Kidney (tissue), 22 donors: ENCODE measurements at places on chromosomes 12 and 14.

DNA sequence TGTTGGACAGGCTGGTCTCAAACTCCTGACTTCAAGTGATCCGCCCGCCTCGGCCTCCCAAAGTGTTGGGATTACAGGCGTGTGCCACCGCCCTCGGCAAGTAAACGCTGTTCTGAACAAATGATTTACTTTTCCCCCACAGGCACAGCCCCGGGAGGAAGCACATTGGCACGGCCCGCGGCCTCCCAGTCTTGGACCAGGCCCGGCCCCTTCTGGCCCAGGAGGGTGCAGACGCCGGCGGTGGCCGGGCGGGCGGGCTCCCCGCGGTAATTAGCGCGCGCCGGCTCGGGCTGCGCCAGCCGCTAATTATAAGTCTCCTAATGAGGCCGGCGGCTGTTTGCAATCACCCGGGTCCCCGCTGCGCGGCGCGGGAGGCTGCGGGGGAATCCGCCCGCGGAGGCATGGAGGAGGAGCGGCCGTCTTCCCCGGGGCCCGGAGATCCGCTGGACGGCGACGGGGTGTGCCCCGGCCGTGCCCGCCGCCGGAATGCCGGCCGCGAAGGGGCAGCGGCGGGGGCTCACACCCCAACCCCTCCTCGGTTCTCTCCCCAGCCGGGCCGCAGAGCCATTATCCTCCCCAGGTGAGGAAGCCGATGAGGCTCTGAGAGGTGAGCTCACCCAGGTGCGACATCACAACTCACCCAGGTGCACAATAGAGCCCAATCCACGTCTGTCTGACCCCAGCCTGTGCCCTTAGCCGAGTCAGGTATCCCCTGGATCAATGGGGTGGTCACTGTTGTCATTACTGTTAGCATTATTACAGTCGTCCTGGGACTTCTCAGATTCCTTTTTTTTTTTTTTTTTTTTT, 3.3 kb upstream of the POP5 start:
- peak; percentile 63 for DNase-seq

DNA sequence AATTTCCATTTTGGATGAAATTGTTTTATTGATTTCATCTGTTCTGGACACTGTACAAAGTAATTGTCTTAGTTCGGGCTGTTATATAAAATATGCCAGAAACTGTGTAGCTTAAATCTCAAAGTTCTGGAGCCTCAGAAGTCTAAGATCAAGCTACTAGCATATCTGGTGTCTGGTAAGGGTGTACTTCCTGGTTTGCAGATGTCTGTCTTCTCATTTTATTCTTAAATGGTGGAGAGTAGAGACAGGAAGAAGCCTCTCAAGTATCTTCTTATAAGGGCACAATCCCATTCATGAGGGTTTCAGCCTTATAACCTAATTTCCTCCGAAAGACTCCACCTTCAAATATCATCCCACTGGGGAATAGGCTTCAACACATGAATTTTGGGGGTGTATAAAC, 51.3 kb downstream of the MON2 start:
- DNase-seq, result no peak

- peak; percentile 39 for DNase-seq
Measured at GRCh38 chr14:70156592-70156991, 32.2 kb downstream of the SLC8A3 start.

- DNase-seq, result no peak
Measured at GRCh38 chr12:117322428-117322827, 39.0 kb downstream of the NOS1 start.

DNA sequence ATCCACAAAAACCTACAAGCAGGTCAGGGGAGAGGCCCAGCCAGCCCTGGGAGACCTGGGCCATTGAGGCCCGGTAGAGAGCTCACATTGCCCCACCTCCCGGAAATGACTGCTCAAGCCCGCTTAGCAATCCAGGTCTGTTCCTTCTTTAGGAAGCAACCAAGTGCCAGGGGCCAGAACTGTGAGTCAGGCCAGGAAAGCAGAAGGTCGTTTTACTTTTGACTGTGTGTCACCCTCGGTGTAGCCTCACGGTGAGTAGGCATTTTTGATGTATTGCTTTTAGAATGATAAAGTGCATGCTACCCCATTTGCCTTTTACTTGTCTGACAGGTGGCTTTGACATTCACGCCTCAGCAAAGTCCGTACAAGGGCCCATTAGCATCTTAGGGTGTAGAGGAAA, 25.4 kb upstream of the PWP1 start:
- no peak for DNase-seq

DNA sequence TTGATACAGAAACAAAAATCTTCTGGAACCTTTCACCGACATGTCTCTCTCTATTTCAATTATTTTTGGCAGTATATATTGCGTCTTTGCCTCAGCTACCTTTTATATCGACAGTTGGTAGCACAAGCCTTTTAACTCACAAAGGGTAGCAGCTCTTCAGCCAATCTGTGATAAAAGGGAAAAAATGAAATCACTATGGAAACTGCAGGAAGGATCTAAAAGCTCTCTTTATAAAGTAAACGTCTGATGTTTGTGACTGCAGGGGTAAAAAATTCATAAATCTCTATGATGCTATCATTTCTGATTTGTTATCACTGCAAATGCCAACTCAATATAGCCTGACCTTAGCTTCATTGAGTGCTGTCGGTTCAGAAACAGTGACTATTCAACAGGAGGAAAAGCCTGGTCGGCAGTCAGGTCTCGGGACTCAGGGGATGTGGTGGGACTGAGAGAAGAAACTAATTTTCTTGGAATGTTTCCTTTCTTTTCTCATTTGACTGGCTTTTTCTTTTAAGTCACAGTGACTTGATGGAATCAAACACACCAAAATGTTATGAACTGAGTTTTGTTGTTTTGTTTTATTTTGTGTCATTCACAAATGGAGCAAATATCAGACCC, 5.9 kb upstream of the RMST start:
- no peak for DNase-seq

- DNase-seq, result peak; percentile 23
Measured at GRCh38 chr12:66061076-66061475, 69.5 kb downstream of the LLPH start.

GRCh38 chr12:53011889-53012288, 5.6 kb downstream of the EIF4B start:
- DNase-seq, result no peak

DNA sequence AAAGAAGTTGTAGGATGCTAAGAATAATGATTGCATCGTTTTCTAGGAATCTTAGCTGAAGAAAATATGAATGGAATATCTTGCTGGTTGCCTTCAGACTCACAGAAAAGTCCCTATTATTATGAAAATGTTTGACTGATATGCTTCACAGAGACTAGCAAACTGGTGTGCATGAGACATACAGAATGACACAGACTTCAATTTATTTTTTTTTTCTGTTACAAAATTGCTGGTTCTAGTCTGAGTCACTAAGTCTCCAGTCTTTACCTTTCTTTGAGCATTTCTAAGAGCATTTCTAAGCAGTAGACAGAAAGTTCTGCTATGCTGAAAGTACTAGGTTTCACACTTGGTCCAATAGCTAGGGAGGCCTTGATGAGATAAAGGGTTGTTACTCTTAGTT, 377.6 kb upstream of the ATP2B1 start:
- no peak for DNase-seq

DNA sequence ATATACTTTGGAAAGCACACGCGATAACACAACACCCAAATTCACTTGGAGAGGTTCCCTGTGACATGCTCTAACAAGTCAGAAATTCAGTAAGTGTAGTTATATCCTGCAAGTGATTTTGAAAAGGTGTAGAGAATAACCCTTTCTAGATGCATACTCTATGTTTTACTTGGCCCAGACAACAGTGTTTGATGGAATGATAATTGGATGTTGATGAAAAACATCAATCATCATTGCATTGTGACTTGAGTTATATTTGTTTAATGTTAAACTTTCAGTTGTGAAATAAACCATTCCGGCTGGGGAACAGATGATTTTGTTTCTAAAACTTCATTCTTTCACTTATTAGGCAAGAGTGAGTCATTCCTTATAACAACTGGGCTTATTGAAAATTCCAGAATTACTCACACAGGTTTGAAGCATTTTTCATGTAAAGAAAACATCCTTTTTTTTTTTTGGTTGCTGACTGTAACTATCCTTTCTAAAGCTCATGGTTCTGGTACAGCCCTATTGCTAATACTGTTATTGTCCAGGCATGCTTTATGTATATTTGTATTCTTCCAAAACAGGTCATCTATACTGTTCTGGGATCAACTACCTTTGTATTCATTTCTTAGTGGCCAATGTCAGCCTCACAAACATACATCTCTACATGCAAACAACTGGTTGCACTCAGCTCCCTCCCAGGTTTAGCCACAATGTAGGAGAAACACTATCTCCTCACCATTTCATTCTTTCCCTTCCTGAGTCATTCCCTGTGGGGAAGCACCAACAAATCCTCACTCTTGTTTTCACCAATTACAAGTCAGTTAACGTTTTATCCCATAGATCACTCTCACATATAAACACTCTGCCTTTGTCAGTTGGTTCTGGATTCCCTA, 121.2 kb upstream of the LRIG3 start:
- no peak for DNase-seq

DNA sequence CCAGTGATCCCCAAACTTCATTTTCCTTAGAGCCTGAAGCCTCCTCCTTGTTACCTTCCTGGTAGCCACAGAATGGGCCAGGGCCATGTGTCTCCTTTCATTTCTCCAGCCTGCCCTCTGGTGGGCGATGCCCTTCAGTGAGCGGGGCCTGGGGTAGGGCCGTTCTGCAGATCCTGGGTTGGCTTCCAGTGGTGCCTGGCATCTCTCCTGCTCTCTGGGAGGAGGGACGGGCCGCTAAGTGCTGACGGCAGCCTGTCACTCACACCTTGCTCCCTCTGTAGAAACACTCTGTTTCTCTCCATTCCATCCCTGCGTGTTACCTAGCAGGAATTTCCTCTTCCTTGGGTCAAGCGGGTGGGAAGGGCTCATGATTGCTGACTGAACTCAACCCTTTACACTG, 232.1 kb downstream of the CACNA1C start:
- peak; percentile 89 for DNase-seq

DNA sequence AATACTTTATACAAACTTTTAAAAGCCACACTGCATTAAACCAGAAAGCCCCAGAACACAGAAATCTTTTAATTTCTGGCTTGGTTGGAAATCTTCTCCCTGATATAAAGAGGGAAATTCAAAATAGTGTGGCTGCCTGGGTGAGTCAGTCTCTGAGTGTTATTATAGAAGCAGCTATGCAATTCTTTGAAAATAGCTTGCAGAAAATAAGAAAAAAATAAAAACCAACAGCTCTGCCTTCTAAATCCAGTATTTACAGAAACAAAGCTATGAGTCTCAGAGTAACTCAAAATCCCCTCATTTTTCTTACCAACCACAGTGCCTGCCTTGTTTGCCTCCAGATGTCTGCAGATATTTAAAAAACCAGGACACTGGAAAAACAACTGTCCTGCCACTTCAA, 68.6 kb upstream of the FERMT2 start:
- no peak for DNase-seq

DNA sequence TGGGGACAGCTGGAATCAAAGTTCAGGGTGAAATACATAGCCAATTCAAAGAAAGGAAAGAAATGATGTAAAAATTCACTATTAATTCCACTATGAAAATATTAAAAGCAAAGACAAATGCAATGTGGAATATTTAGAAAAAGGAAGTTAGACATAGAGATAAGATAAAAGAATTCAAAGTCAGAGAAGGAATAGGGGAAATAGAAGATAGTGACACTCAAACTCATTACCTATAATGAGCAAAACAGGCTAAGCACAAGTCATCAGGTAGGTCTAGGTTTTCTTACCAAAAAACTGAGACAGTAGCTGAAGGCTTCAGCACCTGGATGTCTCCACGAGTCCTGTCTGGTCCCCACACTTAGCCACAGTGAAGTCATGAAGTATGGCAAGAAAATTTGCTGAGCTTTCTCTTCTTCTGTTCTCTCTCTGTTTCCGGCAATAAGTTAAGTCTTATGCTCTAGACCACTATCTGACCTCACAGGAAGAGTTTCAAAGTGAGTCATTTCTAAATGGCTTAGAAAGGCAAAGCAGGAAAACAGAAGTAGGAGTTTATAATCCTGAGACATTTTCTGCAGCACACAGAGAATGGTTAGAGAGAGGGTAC, at the start of gene C3AR1:
Gene C3AR1 (minus strand): TSS at position 369 of the 604 bp plus-strand sequence. CDS start 6,174 bp downstream, outside the sequence.
- no peak for DNase-seq

- peak; percentile 64 for DNase-seq
Measured at GRCh38 chr12:88993651-88994050, 358.6 kb downstream of the DUSP6 start.

DNA sequence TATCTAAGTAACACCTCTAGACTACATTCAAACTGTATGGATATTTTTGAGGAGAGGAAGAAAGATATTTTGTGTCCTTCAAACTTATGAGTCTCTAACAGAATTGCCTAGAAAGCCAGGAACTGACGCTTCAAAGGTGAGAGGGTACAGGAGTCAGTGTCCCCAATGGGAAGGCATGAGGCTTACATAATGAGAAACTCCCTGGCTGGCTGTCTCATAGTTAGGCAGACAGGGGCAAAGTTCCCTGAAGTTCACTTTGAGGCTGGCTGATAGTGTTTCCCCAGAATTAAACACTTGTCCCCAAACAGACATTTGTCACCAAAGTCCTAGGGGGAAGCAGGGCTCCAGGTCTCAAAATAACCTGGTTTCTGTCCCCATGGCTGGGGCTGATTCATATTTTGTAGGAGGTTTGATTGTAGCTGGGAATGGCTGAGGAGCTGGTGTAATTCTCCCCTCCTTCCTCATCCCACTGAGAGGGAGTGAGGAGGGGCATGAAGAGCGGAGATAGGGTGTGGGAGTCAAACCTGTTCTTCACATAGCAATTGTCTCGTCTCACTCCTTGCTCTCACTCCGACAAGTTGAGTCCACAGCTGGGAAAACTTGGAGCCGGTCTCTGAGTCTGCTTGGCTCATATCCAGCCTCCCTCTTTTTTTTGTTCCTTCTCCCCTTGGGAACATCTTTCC, 56.4 kb upstream of the CISTR start:
- DNase-seq, result no peak

DNA sequence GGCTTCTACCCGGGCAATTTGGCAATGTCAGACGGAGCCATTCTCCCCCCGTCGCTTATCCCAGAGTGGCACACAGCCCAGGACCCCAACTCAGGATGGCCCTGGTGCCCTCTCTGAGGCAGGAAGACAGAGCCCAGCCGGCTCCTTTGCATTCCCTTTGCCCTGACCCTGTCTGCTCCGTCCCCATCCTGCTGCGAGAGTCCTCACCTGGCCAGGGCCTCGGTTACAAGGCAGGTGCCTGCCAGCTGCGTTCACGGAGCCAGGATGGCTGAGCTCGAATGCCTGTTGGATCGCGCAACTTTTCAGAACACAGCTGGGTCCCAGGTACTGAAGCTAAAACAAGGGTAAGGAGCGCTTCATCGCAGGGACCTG, 18.6 kb downstream of the LRTM2 start:
- DNase-seq, result no peak

- DNase-seq, result no peak
Measured at GRCh38 chr14:39342768-39343167, 89.5 kb downstream of the FBXO33 start.
